ENCODE measurements at places on chromosomes 3 and 15. TPM values are rescaled to one million over a fixed set of nuclear protein-coding genes. Genes with fewer than 3 reads are reported as not detected.

- DNase-seq: no peak
Measured at GRCh38 chr3:52317208-52318000, 1.3 kb downstream of the DNAH1 start.

TF gene
- total RNA-seq: not detected

GRCh38 chr3:153670577-153670976 lies 450.6 kb upstream of the ARHGEF26 start:
- DNase-seq: no peak

GRCh38 chr15:80177156-80177555 lies 24.4 kb downstream of the FAH start:
- no peak for DNase-seq

- DNase-seq: no peak
Measured at GRCh38 chr15:68739390-68740080, 81.2 kb downstream of the ANP32A start.

- no peak for DNase-seq
Measured at GRCh38 chr15:74319596-74320351, 47.7 kb downstream of the CYP11A1 start.

- no peak for DNase-seq
Measured at GRCh38 chr15:69824075-69824876, 273.4 kb downstream of the TLE3 start.

DNA sequence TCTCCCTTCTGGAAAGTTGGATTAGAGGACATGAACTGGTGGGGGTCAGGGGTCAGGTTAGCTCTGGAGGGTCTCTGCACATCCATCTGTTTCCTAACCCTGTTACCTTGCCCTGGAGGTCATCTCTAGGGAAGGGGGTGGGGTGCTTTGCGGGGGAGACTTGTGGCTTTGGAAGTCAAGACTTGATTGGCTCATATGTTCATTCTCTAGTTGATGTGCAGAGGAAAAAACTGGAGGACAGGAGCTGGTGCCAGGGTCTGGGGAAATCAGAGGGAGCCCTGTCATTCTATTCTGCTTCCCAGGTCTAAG lies 42.9 kb upstream of the ROPN1 start:
- no peak for DNase-seq

BUB1B gene
- 96.4 TPM for total RNA-seq

DNA sequence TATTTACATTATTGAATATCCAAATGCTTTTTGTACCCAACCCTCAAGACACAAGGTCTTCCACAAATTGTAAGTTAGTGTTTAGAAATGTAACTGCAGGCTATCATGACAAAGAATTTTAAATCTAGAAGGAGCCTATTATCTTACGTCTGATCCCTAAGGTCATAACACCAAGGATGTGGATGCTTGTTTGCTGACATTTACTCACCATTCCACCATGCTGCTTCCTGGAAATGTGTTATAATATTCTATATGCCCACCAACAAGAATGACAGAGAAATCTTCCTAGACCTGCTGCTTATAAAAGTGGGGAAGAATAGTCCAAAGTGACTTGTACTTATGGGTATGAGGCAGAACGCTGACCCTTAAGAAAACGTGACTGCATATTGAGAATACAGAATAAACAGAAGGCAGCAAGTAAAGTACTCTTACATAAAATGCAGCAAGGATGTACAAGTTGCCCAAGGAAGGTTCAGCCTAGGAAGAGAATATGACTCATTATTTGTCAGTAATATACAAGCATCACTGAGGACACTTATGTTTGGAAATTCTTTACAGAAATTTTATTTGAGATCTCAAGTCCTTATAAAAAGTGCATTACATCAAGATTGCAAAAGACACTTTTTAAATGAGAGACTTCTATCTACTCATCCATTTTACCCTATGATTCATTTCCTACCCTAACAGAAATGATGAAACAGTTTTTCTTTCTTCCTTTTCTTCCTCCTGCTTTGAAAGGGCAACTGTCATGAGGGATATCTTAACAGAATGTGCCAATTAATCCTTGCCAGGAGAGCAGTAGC lies 59.6 kb downstream of the ESYT3 start:
- peak; percentile 75 for DNase-seq

DNA sequence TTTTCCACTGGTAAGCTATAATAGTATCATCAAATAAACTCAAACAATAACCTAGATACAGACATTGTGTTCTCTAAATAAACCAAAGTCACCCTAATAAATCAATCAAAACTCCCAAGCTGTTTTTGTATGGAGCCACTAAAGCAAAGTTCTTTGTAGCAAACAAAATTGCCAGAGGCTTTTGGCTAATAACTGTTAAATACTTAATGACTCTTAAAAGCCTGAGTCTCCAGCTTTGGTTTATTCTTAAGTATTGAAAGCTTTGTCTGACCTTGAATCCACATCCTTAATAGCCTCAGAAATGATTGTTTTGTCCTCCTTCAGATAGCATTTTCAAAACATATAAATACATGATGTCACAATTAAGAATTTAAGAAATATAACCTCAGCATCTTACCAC lies 725.3 kb downstream of the SI start:
- no peak for DNase-seq

GOLGA8F gene
- not detected for total RNA-seq

- peak; percentile 96 for DNase-seq
Measured at GRCh38 chr3:56131974-56132590, 336.2 kb downstream of the ERC2 start.

- DNase-seq: no peak
Measured at GRCh38 chr15:59074607-59075006, 30.3 kb upstream of the CCNB2 start.

GNAI2 gene
- 254 TPM for total RNA-seq

DNA sequence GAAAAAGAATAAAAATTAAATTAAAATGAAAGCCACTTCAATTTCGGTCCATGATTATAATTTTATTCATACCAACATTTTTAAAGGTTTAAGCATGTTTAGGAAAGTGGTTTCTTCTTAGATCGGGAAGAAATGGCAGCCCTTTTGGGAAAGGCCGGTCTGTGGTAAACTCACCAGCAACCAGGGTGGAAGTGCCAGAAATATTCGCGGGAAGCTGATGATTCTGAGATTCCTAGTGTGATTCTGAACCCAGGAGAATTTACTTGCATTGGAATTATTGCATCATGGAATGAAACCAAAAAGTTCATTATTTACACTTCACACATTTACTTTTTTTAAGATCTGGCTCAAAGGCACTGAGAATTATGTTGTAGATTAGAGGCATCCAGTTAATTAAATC lies 97.2 kb upstream of the CCNL1 start:
- DNase-seq: no peak

CEP152 gene
- 7.5 TPM for total RNA-seq

DNA sequence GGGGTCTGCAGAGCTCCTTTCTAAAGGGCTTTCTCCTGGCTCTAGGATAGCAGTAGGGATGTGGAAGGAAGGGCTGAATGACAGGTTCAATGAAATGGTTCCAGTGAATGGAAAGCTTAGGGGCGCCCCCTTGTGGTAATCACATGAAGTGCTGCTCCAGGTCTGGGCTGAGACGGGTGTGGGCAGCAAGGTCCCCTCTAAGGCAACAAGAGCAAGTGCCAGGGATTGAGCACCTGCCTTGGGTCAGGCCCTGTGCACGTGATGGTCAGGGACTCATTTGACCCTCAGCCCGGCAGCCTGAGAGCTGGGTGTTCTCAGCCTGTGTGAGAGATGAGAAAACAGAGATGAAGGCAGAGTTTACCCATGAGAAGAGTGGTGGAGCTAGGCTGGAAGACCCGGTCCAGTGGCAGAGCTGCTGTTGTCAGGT lies 12.1 kb upstream of the CX3CR1 start:
- peak; percentile 81 for DNase-seq

DNA sequence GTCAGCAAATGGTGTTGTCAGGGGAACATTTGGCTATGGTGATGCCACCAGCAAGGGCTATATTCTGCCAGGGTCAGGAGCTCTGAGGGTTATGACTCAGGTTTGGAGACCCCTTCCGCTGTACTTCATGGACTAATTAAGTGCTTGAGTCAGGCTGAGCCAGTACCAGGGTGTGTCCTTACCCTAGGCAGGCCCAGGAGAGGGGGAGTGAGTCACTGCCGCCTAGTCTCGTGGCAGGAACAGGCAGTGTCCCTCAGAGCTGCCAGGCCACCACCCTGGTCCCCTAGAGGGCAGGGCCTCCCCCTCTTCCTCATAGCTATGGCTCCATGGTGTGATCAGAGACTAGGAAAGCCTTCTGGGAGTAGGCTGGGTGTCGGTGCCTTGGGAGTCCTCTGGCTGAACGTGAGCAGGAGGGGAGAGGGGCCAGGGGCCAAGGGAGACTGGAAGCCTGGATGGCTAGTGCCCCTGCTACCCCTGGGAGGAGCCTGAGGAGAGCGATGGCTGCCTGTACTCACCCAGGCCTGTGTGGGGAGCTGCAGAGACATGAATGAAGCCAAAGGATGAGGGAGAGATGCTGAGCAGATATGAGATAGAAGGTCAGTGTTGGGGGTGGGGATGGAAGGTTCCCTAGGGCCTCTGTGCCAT lies 10.6 kb downstream of the MAPKAPK3 start:
- peak; percentile 97 for DNase-seq

DNA sequence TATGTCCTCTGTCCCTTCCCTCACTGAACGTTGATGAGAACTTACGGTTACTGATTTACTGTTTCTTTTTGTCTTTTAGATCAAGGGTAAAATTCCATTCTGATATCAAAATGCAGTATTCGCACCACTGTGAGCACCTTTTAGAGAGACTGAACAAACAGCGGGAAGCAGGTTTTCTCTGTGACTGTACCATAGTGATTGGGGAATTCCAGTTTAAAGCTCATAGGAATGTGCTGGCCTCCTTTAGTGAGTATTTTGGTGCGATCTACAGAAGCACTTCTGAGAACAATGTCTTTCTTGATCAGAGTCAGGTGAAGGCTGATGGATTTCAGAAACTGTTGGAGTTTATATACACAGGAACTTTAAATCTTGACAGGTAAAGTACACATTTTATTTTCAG lies 990 bp downstream of the MYNN start:
- DNase-seq: peak; percentile 14

DNA sequence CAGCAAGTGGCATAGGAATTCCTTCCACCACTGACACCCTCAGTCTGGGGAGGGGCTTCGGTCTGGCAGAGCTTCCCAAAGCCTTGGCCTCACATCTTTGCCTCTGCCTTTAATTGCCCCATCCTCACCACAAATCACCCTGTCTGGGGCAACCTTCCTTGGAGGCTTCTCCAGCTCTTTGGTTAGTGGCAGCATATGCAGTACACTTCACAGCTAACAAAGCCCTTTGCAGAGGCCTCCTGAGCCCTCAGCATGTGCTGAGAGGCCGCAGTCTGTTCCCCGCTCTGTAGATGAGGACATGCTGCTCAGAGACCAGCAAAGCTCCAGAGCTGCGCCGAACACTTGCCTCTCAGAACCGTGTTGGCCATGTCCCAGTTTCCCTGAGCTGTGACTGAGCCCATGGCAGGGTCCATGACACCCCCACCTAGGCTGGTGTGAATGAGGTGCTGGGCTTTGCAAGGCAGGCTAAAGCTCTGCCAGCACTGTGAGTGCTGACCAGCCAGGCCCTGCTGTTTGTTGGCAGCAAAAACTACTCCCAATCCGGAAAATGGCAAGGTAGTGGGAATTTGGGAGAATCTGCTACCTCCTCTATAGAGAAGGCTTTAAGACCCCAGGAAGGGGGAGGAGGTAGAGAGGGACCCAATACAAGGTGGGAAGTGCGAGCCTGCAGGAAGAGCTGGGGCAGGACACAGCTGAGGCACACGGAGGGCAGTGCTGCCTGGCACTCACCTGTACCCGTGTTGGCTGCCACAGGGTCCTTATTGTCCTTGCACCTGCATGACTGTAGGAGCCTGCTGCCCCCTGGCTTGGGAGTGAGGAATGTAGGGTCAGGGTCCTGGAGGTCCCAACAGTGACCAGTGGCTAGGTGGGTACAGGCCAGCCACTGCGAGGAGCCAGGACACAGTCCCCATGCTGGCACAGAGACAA lies 8.4 kb upstream of the KLF15 start:
- DNase-seq: no peak

TXNRD3 gene
- total RNA-seq: 7.8 TPM

Measured in PC-3 (cell line).